ENCODE measurements at places on chromosomes 7 and 10.

- no peak for DNase-seq
Observed at GRCh38 chr7:138116141-138116540, 39.9 kb downstream of the AKR1D1 start.

DNA sequence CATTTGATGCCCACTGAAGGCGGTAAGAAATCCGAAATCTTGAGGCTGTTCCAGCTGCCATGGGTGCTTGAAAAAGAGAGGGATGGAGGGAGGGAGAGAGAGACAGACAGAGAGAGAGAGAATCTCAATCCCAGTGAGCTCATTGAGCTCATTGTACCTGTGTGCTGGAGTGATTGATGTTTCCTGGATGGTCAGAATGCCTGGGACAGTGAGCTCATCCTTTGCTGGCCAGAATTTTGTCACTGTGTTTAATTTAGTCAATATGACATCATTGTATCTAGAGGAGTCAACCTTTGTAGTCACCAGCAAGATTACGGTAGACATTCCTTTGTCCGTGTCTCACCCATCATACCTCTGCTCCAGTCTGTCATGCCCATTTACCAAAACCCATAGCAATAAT lies 625.4 kb upstream of the POM121L12 start:
- DNase-seq = no peak

DNA sequence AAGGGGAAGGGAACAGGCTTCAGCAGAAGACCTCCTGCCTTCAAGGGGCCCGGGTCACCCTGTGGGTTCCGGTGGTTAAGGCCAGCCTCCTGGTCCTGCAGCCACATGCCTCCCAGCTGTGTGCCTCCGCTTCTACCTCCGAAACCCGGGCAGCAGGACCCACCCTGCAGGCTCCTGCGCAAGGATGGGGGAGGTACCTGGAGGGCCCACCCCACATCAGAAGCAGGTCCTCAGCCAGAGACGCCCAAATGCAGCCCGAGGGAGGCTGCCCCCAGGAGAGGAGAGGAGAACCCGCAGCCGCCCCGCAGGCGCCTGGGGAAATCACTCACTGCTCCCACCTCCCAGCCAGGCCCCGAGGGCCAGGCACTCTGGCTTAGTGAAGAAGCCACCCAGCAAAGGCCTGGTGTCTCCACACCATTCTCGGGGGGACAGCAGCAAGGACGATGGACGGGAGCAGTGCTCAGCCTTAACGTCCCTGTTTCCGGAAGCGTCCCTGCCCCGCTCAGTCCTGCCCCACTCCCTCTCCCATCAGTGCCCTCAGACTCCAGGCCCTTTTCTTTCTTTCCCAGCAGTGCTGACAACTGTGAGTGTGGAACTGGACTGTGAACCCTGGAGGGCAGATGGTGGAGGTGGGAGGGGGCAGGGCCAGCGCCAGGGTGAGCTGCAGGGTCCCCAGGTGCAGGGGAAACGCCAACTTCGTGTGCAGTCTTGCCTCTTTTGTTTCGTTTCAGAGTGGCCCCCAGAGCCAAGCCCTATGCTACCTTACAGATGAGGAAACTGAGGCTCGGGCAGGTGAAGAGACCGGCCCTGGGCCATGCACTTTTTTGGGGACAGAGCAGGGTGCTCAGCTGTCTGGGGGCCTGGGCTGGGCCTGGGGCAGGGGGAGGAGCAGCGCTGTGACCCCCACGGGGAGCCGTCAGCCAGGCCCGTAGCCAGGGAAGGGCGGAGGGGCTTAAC lies 138.0 kb downstream of the FAM53B start:
- DNase-seq = no peak

DNA sequence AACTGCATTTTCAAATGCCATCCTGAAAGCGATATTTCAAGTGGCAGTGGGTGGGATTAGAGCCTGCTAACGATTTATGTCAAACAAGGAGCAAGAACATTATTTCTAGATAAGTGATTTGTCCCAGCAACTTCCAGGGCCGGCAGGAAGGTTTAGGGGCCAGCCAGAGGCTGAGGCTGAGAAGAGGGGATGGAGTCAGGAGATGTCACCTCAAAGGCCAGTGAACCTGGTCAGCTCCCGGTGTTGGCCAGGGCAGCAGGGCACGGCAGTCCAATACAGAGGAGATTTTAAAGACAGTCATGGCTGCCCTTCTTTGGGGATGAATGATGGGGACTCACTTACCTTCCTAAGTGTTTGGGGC lies 105.7 kb upstream of the PPIF start:
- no peak for DNase-seq

DNA sequence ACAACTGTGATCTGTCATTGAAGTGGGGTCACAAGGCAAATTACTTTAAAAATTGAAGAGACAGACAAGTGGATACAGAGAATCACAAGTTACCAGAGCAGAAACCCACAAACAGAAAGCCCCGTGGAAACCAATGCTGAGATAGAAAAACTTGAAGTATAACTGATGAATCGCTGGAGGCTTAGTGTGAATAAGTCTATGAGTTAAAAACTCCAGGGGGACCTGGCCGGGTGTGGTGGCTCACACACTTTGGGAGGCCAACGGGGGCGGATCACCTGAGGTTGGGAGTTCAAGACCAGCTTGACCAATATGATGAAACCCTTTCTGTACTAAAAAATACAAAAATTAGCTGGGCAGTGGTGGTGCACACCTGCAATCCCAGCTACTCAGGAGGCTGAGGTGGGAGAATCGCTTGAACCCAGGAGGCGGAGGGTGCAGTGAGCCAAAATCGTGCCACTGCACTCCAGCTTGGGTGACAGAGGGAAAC lies 69.7 kb upstream of the ZNRF2 start:
- DNase-seq = no peak

DNA sequence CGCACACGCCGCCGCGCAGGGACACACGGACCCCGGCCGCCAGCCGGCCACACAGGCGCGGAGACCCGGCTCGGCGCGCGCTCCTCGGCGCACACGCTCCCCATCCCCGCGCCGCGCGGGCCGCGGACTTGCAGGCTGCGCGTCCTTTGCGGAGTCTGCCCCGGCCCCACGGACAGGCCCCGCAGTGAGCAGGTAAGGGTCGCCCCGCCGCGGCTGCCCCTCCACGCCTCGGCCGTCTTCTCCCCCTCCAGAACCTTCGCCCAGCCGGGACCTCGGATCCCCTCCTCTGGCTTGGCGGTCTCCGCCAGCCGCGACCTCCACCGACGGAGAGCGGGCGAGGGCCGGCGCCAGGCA lies 356 bp downstream of the ADCYAP1R1 start:
- no peak for DNase-seq

DNA sequence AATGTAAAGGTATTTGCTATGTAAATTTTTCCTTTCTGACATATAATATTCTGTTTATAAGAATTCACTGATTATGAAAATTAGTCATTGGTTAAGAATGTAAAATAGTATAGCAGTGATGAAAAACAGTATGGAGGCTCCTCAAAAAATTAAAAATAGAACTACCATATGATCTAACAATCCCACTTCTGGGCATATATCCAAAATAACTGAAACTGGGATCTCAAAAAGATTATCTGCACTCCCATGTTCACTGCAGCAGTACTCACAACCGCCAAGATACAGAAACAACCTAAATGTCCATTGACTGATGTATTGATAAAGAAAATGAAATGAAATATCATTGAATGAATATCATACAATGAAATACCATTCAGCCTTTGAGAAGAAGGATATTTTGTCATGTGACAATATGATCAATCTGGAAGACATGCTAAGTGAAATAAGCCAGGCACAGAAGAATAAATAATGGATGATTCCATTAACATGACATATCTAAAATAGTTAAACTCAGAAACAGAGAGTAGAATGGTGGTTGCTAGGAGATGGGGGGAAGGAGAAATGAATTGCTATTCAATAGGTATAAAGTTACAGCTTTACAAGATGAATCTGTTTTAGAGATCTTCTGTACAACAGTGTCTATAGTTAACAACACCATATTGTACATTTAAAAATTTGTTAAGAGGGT lies 14.0 kb downstream of the C10orf88 start:
- no peak for DNase-seq

- DNase-seq = no peak
Observed at GRCh38 chr10:6207658-6208057, 4.9 kb downstream of the PFKFB3 start.

- no peak for DNase-seq
Observed at GRCh38 chr7:33726582-33726981, 178.8 kb upstream of the BMPER start.

DNA sequence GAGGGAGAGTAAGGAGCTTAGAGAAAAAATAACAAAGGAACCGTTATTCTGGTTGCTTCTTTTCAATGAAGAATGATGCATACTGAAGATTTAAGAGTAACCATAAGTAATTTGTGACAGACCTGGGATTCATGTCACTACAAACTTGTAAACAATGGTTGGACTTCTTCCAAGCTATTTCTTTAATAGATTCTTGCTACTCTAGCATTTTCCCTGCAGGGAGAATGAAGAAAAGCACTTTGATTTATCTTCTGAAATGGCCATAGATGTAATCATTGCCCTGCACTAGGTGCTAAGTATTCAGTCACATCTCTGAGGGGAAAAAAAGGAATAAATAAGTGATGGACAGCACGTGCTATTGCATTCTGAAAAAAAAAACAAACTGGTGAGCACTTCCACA lies 606.6 kb upstream of the LRRN3 start:
- no peak for DNase-seq

DNA sequence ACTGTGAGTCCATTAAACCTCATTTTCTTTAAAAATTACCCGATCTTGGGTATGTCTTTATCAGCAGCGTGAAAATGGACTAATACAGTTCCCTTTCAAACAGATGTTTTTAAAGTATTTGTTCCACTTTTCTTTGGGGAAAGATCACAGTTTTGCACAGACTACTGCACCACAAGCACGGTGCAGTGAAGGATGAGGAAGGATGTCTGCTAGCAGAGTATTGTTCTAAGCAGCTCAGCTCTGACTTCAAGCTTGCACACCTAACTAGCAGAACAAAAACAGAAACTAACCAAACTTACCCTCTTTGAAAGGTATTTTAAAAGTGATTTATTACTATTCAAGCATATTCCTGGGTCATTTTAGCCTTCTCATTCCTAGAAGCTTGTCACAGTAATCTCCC lies 20.0 kb downstream of the THNSL1 start:
- no peak for DNase-seq

DNA sequence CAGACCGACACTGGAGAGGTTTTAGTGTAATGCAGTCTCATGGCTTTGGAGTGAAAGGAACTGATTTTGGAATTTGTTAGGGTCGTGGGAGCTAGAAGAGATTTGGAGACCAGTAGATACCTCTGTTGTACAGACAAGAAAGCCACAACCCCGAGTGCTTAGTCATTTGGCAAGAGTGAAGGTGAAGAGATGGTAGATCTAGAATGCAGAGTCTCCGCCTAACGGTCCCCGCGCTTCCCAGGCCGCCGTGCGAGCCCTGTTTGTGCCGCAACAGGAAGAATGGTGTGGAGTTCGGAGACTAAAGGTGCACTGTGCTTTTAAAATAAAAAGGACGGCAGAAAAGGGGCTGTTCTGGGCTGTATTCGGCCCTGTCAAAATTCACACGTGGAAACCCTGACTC lies 186.7 kb downstream of the ADARB2 start:
- no peak for DNase-seq

GRCh38 chr10:120505866-120506265 lies 48.8 kb downstream of the PLPP4 start:
- DNase-seq = no peak

DNA sequence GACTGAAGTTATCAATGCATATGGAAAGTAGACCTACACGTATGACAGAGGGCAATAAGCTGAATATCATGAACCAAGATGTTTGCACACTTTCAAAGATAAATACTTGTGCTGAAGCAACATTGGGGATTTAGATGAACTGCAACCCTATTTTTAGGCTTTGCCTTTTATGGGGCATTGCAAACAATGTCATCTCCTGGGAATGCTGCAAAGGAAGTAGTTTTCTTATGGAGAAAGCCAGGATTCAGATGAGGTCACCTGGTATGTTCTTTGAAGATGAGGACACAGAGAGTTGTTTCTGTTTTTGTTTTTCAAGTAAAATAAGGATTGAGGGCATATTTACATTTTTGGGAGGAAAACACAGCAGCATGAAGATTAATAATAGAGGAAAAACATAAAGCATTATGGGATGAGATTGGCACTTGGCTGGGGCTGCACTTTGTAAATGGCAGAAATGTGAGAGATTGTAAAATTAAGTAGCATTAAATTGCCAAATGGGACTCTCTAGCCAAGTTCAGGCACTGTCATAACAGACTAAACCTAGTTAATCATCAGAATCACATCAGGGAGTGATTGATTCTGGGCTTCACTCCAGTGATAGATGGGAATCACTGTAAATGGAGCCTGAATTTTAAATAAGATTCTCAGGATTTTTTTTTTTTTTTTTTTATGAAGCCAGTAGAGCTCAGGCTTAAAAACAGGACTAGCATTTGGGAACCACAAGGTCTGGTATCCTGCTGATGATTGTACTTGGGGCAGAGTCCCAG lies 63.1 kb downstream of the MALRD1 start:
- no peak for DNase-seq

DNA sequence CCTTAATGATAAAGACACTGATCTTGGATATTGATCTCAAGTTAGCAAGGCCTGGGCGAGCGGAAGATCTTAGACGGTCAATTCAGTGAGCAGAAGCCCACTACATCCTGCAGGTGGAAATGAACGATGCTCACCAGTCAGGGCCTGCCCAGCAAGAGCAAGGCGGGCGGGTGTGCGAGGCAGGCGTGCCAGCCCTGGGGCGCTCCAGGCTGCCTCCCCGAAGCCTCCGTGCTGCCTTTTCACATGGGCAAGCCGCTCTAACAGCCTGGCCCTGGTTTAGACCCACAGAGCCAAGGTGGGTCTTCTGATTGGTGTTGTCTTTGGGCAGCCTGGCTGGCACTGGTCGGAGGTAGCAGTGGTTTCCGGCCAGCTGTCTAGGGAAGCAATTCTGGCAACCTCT lies 475.1 kb upstream of the FOXK1 start:
- DNase-seq = no peak

DNA sequence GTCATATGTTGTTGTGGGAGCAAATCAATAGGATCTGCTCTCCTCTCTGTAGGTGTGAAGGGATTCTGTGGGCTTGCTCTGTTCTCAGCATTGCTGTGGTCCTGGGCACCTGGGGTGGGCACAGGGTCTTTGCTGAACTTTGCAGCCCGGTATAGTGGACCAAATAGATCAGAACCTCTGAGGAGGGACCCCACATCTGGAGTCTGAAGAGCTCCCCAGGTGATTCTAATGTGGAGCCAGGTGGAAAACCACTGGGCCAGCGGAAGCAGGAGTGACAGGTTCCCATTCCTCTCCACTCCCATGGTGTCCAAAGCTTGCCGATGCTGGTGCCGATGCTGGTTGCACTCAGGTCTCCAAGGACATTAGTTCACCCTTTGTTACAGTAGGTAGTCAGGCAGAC lies 257.2 kb downstream of the GLRX3 start:
- DNase-seq = no peak

- no peak for DNase-seq
Observed at GRCh38 chr10:86287966-86288579, 78.5 kb downstream of the GRID1 start.
